Activated effector memory CD4-positive, alpha-beta T cell treated with Interleukin-2 at 50 U/mL for 16 hours (primary cell): ENCODE measurements at places on chromosomes 5 and 9.

DNA sequence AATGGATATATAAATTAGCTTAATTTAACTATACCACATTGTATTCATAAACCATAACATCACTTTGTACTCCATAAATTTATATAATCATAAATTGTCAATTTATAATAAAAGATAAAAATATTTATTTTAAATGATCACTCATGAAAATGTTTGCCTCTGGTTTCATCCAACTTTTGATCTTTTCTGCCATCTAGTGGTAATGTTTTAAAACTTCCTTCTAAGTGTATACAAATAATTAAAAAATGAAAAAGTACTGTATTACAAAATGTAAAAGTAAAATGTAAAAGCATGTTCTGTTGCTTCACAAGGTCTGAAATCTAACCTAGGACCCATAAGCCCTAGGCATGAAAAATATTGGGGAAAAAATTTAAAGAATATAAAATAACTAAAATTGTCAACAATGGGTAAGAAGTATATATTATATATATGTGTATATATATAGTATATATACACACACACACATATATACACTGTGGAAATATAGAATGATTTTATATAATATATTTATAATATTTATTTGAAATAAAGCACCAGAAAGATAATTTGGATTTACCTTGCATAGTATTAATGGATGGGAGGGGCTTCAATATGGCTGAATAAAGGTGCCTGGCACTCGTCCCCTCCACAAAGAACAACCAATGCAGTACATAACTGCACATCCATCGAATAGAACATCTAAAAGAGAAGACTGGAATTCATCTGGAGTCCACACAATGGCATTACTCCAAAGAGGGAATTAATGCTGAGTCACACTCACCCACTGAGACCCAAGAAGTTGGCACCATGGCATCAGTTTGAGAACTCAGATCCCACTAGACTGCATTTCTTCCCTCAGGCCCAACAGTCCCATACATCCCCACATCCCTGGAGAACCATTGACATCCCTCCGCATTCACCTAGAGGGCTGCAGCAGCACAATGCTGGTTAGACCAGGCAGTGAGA is 32.5 kb downstream of the ANXA1 start:
- no peak for DNase-seq

DNA sequence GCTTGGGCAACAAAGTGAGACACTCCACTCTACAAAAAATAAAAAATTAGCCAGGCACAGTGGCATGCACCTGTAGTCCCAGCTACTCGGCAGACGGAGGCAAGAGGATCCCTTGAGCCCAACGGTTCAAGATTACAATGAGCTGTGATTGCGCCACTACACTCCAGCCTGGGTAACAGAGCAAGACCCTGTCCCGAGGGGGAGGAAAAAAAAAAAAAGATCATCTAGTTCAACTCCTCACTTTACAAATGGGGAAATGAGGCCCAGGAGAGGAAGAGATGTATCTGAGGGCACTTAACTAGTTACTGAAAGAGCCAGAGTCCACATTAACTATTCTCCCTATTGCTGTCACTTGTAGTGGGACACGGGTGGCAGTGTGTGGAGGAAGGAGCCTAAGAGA is 13.8 kb downstream of the PDCL start:
- no peak for DNase-seq

- DNase-seq = no peak
Measured at GRCh38 chr5:74560245-74560644, 80.3 kb downstream of the ENC1 start.

GRCh38 chr5:93593476-93594131 is 10.6 kb downstream of the NR2F1 start:
- DNase-seq = no peak

GRCh38 chr5:143516249-143516648 is 112.8 kb upstream of the NR3C1 start:
- no peak for DNase-seq

DNA sequence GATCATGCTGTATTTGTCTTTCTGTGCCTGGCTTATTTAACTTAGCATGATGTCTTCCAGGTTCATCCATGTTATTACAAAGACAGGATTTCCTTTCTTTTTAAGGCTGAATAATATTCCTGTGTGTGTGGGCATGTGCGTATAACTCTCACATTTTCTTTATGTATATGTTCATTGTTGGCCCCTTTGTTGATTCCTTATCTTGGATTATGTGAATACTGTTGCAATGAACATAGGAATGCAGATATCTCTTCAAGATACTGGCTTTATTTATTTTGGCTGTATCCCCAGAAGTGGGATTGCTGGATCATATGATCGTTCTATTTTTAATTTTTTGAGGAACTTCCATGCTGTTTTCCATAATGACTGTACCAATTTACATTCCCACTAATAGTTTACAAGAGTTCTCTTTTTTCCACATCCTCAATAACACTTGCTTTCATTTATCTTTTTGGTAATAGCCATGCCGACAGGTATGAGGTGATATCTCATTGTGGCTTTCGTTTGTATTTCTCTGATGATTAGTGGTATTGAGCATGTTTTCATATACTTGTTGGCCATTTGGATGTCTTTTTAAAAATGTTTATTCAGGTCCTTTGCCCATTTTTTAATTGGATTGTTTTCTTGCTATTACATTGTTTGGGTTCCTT is 38.0 kb downstream of the CREBRF start:
- DNase-seq = no peak

DNA sequence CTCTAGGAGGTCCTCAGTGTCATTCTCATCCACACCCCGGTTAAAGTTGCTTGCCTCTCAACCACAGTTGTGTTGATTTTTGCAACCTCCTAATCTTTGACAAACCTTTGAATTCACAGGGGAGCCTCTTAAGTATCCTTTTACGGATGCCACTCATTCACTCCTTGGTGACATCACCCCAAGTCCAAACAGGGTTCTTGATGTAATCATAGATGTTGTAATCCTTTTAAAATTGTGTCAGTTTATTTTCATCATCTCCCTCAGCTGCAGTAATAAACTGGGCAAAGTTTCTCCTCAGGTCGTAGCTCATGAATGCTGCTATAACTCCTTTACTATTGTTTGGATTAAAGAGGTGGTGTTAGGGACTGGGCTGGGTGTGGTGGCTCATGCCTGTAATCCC is 637.2 kb upstream of the NUDT12 start:
- no peak for DNase-seq

DNA sequence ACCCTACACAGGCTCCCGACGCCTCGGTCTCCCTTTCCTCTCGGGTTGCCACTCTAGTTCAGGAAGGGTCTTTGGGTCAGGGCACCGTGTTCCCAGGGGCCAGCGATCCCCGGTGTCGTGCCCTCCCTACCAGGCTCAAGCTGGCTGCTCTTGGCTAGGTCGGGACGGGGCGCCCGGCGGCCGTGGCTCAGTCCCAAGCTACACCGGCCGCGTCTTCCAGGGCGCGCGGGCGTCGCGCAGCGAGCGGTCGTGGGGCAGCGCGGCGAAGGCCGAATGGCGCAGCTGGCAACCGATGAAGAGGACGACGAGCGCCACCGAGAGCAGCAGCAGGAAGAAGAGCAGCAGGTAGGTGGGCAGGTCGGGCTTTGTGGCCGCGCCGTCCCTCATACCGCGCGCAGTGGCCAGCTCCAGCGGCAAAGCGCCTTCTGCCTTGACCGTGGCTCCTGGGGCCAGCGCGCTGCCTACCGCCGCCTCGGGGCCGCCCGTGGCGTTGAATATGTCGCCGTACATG is 892 bp downstream of the SMIM32 start:
- no peak for DNase-seq

DNA sequence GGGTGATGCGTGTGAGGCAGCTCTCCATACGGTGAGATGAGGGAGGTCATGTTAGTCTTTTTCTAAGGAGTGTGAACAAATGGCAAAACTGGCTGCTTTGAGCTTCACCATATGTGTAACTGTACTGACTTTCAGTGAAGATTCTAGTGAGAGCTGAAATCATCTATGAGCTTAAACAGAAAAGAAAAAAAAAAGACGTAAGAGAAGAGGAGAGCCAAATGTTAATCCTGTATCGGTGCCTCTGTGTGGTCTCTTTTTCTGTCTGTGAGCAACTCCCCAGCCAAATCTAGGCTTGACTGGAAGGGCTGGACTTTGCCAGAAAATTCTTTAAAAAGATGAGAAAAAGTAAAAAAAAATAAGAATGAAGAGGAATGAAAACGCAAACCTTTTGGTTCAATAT is 209.7 kb upstream of the TUT7 start:
- DNase-seq = no peak

GRCh38 chr5:96716716-96717115 is 54.5 kb downstream of the CAST start:
- DNase-seq = no peak

DNA sequence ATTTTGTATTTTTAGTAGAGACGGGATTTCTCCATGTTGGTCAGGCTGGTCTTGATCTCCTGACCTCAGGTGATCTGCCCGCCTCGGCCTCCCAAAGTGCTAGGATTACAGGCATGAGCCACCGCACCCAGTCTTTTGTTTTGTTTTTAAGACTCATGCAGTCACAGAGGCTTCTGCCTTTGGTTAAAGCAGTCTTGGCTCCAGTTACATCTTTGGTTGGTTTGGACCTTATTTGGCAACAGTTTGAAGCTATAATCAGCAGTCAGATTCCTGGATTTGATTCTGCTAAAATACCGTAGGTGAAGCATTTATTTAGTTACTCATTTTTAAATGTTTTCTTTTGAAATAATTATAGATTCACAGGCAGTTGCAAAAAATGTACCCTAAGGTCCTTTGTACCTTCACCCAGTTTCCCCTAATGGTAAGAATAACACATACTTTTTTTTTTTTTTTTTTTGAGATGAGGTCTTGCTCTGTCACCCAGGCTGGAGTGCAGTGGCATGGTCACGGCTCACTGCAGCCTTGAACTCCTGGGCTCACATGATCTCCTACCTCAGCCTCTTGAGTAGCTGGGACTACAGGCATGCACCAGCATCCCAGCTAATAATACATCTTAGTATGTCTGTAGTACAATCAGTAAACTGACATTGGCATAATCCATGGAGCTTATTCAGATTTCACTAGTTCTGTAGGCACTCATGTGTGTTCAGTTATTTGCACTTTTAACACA is 15.7 kb downstream of the USP20 start:
- no peak for DNase-seq

GRCh38 chr5:53165431-53166182 is 56.0 kb upstream of the MOCS2 start:
- no peak for DNase-seq

DNA sequence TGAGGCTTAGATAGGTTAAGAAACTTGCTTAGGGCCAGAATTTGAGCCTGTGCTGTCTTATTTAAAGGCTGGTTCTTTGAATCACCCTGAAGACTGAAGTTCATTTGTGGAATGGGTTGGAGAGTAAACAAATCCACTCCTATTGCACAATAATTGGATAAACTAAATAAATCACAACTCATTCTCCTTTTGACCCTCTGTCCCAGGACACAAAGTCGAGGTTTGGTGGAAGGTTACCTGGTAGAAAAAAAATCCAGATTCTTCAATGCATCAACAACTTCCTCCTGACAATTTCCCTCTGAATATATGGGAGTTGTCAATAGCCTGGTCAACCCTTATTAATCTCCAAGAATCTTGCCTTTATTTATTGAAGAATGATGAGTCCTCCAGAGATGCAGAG is 28.9 kb downstream of the TBC1D2 start:
- no peak for DNase-seq

DNA sequence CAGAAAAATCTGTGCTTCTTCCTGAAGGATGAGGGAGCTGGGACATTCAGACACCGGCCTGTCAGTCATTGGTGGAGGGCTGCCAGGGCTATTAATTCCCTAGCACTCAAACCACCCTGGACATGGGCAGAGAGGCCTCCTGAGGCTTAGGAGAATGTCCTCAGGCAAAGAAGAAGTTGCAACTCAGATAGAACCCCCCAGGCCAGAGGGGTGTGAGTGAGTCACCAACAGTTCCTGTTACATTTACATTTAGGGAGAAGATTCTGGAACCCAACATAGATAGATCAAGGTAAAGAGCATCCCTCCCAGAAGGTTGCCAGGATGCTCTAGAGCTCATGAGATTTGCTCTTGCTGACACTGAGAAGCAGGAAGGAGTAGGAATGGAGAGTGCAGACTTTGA is 29.2 kb upstream of the SYK start:
- DNase-seq = no peak

GRCh38 chr5:177084175-177084574 is 2.5 kb upstream of the FGFR4 start:
- no peak for DNase-seq

DNA sequence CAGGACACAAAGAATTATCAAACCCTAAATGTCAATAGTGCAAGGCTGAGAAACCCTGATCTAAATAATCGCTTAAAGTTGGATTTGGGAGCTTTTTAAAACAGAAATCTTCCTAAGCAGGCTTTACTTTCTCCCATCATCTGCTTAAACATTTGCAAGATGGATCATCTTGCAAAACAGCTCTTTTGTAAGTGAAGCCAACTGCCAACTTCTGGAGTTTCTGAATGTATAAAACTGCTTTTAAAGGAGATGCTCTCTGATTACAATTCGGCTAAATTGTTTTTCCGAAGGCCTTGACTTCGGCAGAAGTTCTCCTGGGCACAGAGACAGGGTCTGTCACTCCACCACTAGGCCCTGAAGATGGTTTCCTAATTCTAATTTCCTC is 1.3 kb downstream of the PTPN3 start:
- no peak for DNase-seq

DNA sequence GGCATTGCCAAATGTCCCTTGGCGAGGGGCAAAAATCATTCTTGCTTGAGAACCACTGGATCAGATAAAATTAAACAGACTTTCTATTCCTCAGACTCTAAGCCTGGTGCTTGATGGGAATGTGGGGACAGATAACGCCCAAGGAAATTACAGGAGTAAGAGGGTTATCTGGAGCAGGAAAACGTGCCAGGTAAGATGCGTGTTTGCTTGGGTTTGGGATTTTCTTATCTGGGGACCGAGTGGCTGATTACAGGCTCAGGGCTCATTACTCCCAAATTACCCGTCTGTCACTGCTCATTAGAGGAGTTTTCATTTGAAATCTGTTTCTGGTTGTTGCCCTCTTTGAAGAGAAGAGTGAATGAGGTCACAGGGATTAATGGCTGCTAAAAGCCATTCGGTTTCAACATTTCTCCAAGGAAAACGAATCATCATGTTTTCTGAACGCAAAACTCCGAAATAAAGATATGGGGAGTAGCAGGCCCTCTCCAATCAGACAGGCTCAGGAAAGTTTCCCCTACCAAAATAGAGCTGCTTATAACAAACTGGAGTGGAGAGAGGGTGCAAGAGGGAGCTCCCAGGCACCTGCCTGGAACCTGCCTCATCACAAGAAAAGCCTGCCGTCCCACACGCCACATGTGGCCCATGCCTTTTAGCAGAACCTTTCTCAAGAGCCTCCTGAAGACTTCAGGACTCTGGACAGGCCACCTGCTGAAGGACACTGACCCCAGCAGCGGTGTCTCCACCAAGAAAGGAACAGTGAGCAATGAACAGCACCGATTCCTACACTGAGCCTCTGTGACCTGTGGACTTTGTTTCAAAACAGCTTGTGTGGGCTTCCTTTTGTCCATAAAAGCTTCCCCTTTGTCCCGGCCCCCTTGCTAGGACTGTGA is 136.4 kb downstream of the ICE1 start:
- no peak for DNase-seq
